ENCODE measurements at places on chromosomes 7 and 10.

DNA sequence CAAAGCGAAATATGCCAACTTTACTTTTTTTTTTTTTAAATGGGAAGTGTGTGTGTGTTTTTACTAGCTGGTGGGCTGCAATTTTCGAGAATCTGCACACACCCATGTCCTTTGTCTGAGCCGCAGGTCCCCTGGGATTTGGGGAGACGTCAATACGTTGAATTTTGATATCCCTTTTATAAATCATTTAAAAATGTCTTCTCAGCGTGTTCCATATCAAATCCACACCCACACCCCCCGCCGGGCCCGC lies 404 bp upstream of the FMC1 start:
- no peak for DNase-seq

GRCh38 chr7:2920956-2921652 lies 77.0 kb upstream of the GNA12 start:
- no peak for DNase-seq

- DNase-seq, result no peak
These were observed 20.4 kb downstream of the TEX36 start for GRCh38 chr10:125662584-125662983.

GRCh38 chr10:71783917-71784678 lies 10.8 kb upstream of the VSIR start:
- DNase-seq, result no peak

- DNase-seq, result no peak
These were observed 76.8 kb downstream of the GATA3 start for GRCh38 chr10:8130973-8131911.

GRCh38 chr10:104233817-104234216 lies 1.7 kb upstream of the CFAP43 start:
- no peak for DNase-seq

DNA sequence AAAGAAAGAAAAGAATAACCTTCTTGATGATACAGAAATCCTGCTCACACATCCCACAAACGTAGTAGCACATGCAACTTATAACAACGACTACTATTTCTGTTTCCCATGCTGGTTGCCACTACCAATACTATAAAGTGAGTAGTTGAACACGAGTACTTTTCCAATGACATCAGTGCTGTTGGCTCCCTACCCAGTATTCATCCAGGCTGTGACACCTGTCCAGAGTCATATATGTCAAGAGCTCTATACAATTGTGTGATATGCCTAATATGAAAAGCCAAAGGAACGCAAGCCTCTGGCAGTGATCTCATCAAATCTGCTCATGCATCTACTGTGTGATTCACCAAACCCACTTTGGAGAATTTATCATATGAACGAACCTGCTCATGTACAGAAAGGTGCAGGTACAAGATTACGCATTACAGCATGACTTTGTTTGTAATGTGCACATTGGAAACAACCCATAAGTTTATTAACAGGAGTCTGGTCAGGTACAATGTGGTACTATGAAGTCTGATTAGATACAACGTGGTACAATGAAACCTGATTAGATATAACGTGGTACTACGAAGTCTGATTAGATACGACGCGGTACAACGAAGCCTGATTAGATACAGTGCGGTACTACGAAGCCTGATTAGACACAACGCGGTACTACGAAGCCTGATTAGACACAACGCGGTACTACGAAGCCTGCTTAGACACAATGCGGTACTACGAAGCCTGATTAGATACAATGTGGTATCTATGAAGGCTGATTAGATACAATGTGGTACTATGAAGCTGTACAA lies 5.8 kb upstream of the ITIH5 start:
- no peak for DNase-seq

DNA sequence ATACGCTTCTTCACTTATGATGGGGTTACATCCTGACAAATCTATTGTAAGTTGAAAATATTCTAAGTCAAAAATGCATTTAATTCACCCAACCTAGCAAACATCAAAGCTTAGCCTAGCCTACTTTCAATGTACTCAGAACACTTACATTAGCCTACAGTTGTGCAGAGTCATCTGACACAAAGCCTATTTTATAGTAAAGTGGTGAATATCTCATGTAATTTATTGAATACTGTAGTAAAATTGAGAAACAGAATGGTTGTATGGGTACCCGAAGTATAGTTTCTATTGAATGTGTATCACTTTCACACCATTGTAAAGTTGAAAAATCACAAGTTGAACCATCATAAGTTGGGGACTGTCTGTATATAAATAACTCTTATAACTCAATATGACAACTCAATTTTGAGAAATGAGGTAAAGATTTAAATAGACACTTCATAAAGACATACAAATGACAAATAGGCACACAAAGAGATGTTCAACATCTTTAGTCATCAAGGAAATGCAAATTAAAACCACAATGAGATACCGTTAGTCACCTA lies 73.9 kb downstream of the C10orf90 start:
- no peak for DNase-seq
